ENCODE measurements at places on chromosomes 2 and 18.

DNA sequence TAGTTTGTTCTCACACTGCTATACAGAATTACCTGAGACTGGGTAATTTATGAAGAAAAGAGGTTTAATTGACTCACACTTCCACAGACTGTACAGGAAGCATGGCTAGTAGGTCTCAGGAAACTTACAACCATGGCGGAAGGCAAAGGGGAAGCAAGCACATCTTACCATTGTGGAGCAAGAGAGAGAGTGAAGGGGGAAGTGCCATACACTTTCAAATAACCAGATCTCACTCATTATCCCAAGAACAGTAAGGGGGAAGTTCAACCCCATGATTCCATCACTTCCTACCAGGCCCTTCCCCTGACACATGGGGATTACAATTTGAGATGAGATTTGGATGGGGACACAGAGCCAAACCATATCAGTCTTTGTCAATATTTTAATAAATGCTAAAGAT, 5.0 kb upstream of the CRYGB start:
- no peak for DNase-seq

- no peak for DNase-seq
These were observed 540.6 kb upstream of the GCFC2 start for GRCh38 chr2:76251342-76251741.

DNA sequence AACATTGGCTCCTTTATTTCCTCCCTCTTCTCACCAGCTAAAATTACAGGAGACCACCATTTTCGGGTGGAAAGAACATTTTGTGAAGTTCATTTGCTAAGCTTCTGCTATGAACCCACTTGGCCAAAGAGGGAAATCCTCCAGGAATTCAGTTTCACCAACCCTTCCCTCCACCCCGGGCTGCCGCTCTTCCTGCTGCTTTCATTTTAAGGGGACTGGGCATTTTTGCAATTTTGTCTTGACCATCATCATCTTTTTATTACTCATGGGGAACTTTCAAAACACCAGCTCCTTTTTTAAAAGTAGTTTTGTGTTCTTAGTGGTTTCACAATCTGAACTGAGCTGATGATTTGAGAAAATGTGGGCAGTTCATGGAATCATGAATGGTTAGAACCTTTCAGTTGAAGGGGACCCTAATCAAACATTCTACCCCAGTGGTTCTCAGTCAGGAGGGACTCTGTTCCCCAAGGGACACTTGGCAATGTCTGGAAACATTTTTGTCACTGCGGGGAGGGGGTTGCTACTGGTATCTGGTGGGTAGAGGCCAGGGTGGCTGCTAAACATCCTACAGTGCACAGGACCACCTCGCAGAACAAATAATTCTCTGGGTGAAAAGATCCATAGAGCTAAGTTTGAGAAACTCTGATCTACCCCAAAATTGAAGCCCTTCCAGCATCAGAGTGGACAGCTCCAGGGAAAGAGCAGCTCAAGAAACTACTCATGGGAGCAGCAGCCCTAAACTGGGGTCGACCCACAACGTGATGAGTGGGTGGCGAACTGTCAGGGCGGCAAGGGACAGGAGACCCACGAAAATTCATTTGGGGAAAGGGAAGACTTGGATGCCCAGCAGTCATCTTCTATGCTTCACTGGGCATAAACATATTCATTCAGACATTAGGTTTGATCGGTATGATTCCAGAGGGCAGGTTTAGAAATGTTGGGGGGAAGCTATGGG, 92.9 kb downstream of the ACKR3 start:
- no peak for DNase-seq

DNA sequence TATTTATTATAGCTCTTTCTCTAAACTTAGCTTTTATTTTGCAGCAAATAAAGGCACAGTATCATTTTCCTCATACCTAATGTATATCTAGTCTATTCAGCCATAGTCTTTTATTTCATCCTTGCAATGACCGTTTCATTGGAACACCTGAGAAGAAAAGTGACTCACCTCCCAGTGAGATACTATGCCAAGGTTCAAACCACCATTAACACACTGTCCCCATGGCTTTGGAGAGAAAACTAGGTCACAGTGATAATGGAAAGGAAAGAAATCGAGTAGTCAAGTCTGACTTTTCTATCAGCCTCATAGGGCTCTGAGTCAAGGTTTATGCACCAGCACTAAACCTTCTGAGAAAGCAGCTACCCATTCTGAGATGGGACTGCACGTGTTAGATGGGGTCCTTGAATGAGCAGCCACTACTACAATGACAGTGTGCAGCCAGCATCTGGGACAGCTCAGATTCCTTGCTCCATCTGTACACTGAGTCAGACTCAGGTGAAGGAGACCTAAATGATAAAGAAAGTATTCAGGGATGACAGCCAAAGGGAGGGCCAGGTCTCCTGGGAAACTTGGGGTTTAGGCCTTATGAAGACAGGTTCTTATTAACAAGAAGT, 971.1 kb upstream of the ACVR2A start:
- DNase-seq, result no peak

DNA sequence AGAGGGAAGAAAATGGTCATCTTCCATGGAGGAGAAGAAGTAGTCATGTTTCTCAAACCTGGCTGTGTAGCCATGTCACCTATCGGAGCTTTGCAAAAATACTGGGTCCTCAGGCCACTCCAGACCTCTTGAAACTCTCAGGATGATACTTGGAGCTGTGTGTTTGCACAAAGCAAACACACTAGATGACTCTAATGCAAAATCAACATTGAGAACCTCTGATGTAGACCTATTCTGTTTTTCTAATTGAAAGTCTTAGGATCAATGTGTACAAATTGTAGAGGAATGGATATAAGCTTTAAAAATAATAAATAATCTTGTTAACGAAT, 444.3 kb downstream of the RND3 start:
- DNase-seq, result no peak

DNA sequence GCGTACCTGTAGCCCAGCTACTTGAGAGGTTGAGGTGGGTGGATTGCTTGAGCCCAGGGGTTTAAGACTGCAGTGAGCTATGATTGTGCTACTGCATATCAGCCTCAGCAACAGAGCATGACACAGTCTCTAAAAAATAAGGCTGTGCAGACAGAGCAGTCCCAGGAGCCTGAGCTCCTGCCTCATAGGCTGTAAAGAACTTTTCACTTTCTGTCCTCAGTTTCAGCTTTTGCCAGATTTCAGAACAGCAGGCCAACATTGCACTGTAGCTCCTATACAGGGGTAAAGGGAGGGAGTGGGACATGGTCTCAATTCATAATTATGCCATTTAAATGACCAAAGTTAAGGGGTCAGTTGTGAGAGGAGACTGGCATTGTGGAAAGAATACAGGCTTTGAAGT, 150.6 kb downstream of the GALNT1 start:
- no peak for DNase-seq

GRCh38 chr18:420661-421246, 79.7 kb downstream of the COLEC12 start:
- DNase-seq, result no peak

GRCh38 chr2:126317790-126318431, 338.0 kb upstream of the GYPC start:
- no peak for DNase-seq

DNA sequence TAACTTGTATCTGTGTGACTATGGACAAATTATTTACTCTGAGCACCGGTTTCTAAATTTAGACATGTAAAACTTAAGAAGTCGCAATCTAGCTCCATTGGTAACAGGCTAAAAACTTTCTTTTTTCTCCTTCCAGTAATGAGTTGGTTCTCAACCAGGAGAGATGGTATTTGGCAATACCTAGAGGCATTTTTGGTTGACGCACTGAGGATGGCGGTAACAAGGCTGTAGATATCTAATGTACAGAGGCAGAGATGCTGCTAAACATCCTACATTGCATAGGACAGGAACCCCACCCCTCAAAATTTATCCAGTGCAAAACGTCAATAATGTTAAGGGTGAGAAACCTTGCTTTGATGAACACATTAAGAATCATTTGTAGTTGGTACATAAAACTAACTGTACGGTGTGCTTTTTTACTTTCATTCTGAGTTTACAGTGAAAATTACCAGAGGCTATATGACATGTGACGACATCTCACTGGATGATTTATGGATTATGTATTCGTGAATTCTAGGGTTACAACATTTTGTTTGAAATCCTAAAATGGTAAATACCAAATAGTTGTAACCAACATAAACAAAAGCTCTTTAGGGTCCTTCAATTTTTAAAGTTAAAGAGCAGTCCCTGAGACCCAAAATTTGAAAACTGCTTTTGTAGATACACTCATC, 91.3 kb downstream of the TLK1 start:
- no peak for DNase-seq

DNA sequence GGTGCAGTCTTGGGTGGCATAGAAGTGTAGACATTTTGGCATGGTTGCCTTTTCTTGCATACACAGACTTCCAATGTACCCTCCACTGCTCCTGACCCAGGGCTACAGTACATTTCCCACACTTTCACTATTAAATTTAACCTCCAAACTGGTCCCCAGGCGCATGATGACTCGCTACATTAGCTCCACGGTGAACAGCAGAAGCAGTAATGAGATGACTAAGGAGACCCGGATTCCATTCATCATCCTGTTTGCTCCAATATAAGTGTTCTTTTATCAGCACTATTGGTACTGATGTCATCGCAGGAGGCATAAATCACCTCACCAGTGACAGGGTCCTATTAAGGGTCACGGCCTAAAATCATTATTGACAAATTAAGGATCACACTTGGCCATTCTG, 316.5 kb downstream of the EN1 start:
- DNase-seq, result no peak

- DNase-seq, result no peak
These were observed 8.0 kb upstream of the STAT4 start for GRCh38 chr2:191158747-191159146.

DNA sequence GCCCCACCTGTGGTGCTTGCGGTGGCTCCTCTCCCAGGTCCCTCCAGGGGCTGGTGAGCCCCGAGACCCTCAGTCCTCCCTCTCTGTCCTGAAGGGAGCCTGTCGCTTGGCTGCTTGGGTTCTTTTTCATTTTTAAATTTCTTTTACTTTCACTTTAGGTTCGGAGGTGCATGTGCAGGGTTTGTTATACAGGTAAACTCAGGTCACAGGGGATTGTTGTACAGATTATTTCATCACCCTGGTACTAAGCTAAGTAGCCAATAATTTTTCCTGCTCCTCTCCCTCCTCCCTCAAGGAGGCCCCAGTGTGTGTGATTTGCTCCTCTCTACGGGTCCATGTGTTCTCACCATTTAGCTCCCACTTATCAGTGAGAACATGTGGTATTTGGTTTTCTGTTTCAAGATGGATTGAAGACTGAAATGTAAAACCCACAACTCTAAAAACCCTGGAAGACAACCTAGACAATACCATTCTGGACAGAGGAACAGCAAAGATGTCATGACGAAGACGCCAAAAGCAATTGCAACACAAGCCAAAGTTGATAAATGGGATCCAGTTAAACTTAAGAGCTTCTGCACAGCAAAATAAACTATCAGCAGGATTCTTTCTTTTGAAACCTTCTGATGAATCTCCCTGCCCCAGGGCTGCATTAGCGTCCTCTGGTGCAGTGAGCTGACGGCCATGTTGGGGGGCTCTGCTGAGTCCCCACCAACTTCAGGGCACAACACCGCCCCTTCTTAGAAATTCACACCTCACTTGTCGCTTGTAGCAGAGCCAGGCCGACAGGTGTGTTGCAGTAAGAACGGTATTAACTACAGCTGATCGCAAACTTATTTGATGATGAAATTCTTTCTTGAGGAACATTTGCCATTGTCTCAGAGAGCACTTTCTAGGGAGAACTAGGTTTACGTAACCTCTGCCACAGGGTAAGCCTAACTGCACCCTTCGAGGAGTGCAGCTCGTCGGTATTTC, 135.3 kb downstream of the ZNF236 start:
- DNase-seq, result peak; percentile 64

GRCh38 chr2:184596819-184597411, 1.4 kb upstream of the ZNF804A start:
- peak; percentile 53 for DNase-seq

- no peak for DNase-seq
These were observed 298.7 kb downstream of the RND3 start for GRCh38 chr2:150188800-150189199.

- no peak for DNase-seq
These were observed 8.2 kb downstream of the FBXO11 start for GRCh38 chr2:47897883-47898731.

GRCh38 chr2:118098307-118099030, 10.2 kb downstream of the INSIG2 start:
- no peak for DNase-seq

DNA sequence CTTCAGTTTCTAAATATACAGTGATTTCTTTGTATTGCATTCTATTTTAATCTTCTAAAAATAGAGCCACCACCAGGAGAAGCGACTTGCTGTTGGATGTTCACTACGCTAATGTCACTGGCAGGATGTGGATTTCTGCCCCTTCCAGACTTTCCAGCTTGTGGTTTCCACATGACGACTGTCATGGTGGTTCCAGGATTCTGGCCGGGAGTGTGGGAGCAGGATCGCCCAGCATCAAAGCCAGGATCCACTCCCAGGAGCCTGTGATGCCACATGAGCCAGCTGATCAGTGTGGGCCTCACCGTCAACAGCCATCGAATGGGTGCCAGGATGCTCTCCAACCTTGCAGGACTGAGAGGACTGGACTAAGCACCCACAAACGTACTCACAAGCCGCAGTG, 148.8 kb downstream of the HDAC4 start:
- DNase-seq, result no peak

DNA sequence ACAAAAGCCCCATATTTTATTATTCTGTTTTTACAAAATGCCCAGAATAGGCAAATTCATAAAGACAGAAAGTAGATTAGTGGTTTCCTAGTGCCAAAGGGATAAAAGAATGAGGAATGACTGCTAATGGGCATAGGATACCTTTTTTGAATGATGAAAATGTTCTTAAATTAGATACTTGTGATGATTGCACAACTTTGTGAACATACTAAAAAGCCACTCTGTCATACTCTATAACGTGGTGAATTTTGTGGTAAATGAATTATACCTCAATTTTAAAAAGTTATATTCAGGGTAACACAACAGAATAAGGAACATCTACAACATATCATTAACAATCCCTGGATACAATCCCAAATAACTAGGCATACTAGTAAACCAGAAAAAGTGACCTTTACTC, 9.1 kb upstream of the FBLN7 start:
- DNase-seq, result no peak

- DNase-seq, result peak; percentile 1
These were observed 278.4 kb downstream of the NOL4 start for GRCh38 chr18:33946336-33946735.

GRCh38 chr18:69871363-69871762, 76.3 kb downstream of the CD226 start:
- DNase-seq, result no peak

DNA sequence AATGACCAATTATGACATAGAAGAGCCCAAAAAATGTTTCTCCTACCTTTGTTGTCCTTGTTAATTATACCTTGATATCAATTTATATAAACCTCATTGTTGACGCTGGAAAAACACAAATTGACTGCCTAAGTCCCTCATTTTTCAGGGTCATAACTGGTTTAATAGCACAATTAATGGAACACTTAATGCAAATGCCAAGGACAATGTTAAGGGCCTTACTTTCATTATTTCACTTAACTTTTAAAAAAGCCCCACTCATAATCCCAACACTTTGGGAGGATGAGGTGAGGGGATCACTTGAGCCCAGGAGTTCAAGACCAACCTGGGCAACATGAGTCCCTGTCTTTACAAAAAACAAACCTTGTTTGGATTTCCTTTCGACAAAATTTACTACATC, 3.5 kb upstream of the STPG4 start:
- no peak for DNase-seq
